ENCODE measurements at places on chromosomes 5 and 9.

GRCh38 chr5:115577329-115577728 lies 24.9 kb downstream of the TICAM2 start:
- no peak for DNase-seq

DNA sequence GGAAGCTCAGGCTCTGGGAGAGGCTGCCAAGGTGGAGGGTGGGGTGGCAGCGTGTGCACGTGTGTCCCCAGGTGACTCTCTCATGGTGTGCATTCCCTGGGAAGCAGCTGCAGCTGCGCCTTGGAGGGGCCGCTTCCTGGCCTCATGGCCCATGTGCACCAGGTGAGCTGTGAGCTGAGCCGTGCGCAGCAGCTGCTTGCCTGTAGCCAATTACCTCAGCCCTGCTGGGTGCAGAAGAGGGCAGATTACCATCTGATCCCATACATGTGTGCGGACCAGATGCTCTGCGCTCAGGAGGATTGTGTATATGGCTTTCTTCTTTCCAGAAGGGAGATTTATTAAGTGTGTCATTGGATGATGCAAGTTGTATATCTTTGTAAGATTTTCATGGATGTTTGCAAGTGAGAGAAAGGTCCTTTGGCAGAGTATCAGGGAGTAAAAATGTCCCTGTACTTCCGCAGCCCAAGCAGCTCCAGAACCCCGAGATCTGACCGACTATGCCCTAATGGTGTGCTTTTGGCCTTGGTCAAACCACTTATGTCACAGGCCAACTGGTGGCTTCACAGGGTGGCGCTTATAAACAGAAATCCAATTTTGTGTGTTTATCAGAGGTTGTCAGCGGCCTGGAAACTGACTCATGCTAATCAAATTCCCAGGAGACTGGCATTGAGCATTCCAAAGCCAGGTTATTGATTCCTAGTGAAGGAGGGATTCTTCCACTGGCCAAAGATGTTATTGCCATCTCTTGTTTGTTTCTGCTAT lies 229.3 kb downstream of the GOLPH3 start:
- DNase-seq = no peak

GRCh38 chr5:170606941-170607340 lies 103.1 kb downstream of the KCNIP1 start:
- DNase-seq = no peak

DNA sequence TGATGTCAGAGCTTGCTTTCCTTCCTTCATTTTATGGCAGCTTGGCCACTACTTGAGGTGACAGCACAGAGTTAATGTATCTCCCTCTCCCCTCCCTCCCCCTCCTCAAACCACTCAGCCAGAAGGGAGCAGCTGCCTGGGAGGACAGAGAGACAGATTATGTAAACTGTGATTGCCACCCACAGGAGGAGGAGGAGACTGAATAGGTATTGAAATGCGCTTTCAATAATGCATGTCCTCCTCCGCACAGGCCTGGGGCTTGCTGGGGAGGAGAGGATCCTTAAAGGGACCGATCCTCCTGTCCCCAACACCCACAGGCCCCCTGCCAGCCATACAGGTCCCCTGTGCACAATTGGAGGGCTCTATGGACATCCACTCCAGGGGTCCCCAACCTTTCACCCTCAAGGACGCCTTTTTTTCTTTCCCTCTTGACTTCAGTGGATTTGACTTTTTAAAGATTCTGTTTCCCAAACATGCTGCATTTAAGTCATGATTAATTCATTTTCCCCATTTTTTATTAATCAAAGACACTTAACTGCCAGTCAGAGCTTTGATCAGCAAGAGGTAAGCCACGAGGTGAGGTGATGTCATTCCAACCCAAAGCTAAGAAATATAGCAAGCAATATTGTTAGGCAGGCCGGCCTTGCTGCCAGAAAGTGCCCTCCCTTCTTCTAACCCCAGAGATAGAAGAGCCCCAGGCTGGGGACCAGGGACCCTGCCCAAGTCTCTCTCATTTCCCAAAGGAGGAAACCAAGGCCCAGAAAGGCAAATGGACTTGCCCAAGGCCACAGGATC lies 47.5 kb upstream of the CPLX2 start:
- DNase-seq = no peak

GRCh38 chr5:158908425-158909220 lies 191.1 kb downstream of the EBF1 start:
- no peak for DNase-seq
